Dorsolateral prefrontal cortex (tissue), 122 donors: ENCODE measurements at places on chromosomes 7 and 10.

DNA sequence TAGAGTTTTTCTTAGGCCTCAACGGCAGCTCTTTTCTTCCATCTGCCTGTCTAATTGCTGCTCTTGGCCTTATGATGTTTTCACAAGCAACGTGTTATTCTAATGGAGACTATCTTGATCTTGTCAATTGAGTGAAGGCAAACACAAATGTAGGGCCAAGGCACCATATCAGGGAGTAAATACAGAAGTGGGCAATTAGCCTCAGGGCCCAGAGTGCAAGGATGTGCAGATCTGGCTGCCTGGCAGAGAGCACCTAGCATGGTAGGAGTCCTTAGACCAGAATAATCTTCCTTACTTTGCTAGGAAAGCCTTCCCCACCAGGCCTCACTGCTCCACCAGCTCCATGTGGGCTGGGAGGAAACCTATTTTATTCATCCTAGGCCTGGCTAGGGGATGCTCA is 590.9 kb downstream of the LRMDA start:
- DNase-seq: no peak

DNA sequence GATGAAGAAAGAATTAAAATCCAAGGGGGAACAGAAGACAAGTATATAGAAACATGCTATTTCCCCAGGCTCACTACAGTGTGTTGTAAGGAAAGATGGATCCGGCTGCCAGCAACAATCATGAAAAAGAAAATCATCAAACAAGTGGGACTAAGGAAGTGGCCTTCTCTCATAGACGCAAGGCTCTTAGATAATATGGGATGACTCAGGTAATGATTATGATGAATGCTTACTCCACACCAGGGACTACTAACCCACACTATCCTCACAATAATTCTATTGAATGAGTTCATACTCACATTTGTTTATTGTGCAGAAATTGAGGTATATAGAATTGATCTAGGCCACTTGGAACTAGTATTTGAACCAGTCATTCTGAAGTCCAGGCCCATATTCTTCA is 111.2 kb upstream of the BET1 start:
- no peak for DNase-seq

GRCh38 chr10:101219946-101220451 is 9.3 kb downstream of the LBX1 start:
- no peak for DNase-seq

DNA sequence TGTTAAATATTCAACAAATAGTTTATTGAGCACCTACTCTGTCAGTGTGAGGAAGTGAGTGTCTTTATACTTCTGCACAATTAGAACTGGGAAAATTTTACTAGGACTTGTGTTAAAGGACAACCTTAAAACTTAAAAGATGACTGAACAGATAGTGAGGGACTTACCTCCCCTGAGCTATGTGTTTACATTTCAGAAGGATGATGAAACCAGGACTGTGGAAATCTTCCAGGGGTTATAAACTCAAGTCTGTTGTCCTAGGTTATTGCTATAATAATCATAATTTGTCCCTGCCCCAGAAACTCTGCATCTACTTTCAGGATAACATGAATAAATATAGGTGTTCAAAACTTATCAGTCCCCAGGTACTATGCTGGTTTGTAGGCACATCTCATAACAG is 261.0 kb upstream of the MKLN1 start:
- no peak for DNase-seq

- DNase-seq: no peak
Observed at GRCh38 chr7:99108613-99109012, 35.3 kb downstream of the SMURF1 start.

- DNase-seq: no peak
Observed at GRCh38 chr10:42997151-42997848, 79.6 kb upstream of the RET start.

GRCh38 chr10:109327266-109327665 is 596.0 kb downstream of the XPNPEP1 start:
- no peak for DNase-seq

GRCh38 chr10:100021322-100021721 is 11.6 kb upstream of the DNMBP start:
- no peak for DNase-seq

DNA sequence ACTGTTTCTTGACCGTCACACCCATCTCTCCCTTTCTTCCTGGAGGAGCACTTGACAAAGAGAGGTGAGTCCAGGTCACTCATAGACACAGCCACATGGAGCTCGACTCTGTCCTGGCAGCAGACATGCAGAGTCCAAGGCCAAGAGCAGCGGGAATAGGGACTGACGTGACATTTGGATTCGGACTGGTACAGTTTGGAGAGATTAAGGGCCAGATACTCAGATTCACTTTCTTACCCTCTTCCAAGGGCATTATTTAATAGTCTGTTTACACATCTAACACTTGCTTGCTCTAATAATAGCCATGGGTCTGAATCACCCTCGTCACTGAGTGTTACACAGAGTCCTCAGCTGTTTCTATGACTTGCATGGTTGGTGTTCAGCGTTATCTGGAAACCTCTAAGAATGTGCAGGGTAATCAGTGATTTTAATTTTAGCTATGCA is 39.2 kb upstream of the OTUD1 start:
- DNase-seq: no peak

GRCh38 chr10:17943033-17943745 is 8.5 kb upstream of the SLC39A12 start:
- DNase-seq: no peak

GRCh38 chr10:78023741-78024140 is 5.6 kb downstream of the POLR3A start:
- no peak for DNase-seq

- DNase-seq: no peak
Observed at GRCh38 chr10:74589851-74590250, 236.5 kb upstream of the KAT6B start.

DNA sequence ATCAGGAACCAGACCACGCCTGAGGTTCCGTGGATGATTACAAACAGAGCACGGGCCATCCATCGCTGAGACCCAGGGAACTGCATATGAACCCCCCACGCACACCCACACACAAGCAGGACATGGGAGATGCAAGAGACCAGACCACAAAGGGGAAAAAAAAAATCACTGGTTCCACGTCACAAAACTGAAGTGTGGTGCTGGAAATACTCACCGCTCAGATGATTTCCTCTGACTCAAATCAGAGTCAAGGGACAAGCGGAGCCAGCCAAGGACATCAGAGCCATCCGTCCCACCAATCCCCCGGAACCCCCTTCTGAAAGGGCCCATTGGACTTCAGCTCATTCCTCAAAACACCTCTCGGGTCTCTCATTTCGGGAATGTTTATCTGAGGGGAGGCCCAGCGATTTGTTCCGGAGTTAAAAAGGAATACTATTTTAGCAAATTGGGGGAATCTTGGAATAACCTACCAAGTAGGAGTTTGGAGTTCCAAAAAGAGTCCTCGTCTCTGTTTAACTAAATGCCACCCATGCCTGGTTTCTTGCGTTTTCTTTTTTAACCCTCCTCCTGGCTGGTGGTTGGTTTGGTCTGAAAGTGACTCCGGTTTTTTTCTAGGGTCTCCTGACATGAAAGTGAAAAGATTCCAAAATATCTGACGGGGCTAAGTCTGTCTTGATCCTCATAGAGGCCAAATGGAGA is 15.0 kb downstream of the SNX8 start:
- DNase-seq: no peak

DNA sequence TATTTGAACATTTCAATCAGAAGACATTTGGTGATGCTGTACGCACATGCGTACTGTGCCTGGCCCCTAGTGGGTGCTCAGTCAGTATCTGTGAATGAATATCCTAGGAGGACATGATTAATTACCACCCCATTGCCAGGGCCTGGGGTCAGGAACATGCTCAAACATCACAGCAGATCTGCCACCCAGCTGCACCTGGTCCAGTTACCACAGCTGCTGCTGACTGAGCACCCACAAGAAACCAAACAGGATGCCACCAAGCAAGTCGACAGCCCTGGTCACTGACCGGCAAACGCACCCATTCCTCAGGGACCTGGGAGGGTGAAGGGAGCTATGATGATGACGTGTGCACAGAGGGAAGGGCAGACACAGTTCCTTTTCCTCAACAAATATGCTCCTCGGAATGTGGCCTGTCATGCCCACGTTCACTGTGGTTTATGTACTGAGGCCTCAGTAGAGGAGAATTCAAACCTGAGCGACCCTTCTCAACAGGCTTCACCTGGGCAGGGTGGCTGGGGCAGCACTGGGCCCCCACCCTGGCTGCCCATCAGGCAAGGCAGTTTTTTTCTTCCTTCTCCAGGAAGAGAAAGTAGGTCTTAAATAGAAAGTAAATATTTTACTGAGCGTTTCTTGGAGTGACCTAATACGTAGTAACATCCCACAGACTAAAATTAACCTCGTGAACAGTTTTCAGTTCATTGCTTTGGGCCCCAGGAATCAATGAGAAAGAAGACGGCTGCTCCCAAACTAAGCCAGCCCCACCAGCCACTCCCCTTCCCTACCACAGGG is 13.4 kb downstream of the CTBP2 start:
- no peak for DNase-seq

- DNase-seq: no peak
Observed at GRCh38 chr7:6376820-6377219, 70.9 kb downstream of the DAGLB start.

DNA sequence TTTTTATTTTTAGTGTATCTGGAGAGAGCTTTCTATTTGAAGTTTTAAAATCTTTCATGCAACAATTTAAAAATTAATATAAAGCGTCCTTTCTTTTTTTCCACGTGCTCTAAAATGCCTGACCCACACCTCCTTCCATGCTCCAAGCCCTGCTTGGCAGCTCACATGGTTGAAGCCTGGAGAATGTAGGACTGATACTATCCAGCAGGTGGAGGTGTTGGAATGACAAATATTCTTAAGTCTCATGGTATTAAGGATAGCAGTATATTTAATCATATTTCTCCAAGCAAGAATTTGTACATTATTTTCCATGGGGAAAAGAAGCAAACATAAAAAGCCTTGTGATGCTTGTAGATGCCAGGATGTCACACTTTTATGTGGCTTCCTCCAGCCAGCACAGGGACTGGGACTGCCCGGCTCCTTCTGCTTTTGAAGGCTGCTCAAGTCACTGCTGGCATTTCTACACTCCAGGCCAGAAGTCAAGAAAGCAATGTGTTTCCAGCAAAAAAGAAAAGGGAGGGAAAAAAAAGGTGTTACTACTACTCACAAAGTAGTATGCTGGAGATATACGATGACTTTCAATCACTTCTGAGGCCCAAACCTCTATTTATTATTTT is 49.7 kb downstream of the BZW2 start:
- DNase-seq: no peak

- DNase-seq: no peak
Observed at GRCh38 chr10:3376631-3377030, 204.0 kb upstream of the PITRM1 start.

DNA sequence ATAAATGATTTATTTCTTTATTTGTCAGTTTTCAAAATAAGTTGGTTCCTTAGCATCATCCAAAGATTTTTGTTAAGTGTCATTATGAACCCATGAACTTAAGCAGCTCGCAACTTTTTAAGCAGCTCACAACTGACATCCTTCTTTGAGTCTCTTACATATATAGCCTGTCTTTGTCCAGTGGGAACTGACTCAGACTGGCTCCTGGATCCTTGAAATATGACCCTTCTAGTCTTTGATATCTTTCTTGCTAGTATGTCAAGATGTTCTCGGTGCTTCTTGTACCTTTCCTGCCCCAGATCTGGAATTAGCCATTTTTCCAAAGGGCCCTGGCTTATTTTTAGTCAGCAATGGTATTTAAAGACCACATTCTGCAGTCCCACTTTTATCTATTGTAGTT is 53.9 kb upstream of the ARID5B start:
- DNase-seq: no peak

GRCh38 chr10:103397191-103397825 is 882 bp downstream of the PDCD11 start:
- DNase-seq: no peak

DNA sequence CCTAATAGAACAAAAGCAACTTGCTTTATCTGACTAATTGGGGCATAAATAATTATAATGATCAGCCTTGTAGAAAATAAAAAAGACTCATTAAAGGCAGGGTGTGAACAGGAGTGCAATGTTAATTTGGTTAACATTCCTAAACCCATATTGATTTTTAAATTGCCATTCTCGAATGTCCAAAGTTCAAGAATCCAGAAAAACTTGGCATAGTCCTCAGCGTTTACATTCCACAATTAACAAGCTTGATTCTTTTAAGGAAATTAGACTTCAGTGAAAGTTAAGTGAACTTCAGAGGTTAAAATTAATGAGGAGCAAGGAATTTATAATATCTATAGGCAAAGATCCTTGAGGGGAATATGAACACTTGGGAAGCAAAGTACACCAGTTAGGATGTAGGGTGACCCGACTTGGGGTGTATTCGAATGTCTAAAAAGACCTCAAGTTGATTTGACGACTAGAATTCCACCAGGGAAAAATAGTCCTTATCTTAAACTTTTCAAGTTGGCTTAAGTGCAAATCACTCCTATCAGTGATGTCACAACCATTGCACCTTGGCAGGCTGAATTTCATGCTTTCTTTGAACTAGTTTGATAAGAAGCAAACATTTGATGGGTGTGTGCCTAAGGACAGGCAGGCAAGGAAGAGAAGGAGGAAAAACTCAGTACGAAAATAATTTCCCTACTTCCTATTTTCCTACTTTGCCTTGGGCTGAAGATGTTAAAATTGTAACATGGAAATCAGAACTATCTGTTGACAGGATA is 830.4 kb upstream of the COBL start:
- no peak for DNase-seq

- DNase-seq: no peak
Observed at GRCh38 chr10:82737549-82737948, 862.6 kb downstream of the NRG3 start.

DNA sequence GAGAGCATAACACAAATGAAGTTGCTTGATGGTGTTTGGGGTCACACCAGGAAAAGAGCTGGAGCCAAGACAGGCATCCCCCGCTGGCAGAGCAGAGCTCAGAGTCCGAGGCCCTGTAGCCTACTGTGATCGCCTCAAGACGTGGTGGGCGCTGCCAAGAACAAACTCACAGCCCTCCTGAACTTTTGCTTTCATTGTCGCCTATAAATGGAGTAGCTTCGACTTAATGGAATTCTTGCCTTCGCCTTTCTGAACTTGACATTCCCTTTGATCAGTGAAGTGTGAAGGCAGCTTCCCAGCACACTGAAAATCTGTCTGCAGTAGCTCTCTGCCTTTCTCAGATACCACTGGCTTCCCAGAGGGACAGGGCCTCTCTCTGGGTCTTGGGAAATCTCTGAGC is 21.3 kb downstream of the CPXM2 start:
- DNase-seq: no peak

GRCh38 chr7:79749856-79750255 is 296.4 kb upstream of the MAGI2 start:
- no peak for DNase-seq

DNA sequence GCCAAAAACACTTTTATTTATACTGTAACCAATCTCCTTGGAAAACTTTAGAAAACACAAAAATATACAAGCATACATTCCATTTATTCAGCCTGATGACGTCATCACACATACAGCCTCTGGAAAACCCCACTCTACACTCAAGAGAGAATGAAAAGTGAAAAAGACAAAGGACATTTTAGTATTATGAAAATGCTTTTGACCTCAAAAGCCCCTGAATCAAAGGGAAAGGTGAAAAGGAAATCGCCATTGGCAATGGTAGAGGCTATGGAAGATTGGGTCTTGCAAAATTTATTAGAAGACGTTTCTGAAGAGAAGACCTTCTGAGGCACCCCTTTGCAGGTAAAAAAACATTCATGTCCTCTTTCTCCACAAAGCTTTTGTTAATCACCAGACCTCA is 82.9 kb upstream of the STRIP2 start:
- no peak for DNase-seq
